Nephron progenitor cell (in vitro differentiated cells): ENCODE measurements at places on chromosomes 6 and 20.

GRCh38 chr20:48759631-48760245, 68.1 kb downstream of the PREX1 start:
- no peak for DNase-seq

DNA sequence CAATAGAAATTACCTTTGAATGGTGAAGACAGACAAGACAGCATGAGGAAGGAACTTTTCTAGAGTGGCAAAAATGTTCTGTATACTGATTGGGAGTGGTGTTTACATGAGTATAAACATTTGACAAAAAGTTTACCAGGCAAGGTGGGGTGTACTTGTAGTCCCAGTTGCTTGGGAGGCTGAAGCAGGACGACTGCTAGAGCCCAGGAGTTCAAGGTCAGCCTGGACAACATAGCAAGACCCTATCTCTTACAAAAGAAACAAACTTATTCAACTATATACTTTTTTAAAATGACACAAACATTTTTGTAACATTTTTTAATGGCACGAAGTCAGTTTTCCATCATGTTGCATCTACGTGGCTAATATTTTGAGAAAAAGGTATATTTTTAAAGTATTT, 40.5 kb downstream of the ZHX3 start:
- DNase-seq: no peak

GRCh38 chr6:143160439-143161220, 99.9 kb downstream of the AIG1 start:
- DNase-seq: no peak

DNA sequence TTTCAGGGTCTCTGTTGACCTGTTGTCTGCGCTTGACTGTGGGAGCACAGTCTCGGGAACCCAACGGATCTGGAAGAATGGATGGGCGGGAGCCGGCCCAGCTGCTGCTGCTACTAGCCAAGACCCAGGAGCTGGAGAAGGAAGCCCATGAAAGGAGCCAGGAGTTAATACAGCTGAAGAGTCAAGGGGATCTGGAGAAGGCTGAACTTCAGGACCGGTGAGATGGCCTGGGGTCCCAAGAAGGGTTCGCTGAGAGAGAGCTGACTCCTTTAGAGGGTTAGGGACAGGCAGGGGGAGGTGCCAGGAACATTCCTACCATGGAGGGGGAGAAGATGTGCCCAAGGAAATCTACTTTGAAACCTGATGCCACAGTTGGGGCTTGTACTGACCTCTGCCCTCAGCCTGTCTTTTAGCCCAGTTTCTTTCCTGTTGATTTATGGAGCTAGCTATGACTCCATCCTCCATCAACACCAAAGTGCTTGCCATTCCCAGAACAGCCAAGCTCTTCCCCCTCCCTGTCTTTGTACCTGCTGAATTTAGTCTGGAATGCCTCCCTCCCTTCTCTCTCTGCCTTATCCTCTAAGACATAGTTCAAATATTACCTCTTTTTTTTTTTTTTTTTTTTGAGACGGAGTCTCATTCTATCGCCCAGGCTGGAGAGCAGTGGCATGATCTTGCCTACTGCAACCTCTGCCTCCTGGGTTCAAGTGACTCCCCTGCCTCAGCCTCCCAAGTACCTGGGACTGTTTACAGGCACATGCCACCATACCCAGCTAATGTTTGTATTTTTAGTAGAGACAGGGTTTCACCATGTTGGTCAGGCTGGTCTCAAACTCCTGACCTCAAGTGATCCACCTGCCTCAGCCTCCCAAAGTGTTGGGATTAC, 12.2 kb downstream of the CEP250 start:
- peak; percentile 68 for DNase-seq

DNA sequence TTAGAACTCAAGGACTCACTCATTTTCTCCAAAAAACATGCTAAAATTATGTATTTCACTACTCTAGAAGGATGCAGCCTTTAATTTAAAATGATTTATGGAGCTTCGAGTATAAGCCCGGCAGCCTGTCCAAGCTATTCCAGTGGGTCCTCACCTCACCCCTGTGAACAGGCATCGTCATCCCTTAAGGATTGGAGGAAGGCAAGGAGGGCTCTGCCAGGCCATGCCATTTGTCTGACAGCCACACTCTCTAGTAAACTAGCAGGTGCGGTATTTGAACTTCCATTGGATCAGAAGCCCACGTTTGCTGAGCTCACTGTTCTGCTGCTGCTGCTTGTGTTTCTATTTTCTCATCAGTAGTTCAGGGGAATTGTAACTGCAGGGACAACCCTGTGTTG, 39.8 kb upstream of the NAA20 start:
- no peak for DNase-seq

- DNase-seq: no peak
Measured at GRCh38 chr6:56767892-56768531, 125.3 kb upstream of the DST start.

DNA sequence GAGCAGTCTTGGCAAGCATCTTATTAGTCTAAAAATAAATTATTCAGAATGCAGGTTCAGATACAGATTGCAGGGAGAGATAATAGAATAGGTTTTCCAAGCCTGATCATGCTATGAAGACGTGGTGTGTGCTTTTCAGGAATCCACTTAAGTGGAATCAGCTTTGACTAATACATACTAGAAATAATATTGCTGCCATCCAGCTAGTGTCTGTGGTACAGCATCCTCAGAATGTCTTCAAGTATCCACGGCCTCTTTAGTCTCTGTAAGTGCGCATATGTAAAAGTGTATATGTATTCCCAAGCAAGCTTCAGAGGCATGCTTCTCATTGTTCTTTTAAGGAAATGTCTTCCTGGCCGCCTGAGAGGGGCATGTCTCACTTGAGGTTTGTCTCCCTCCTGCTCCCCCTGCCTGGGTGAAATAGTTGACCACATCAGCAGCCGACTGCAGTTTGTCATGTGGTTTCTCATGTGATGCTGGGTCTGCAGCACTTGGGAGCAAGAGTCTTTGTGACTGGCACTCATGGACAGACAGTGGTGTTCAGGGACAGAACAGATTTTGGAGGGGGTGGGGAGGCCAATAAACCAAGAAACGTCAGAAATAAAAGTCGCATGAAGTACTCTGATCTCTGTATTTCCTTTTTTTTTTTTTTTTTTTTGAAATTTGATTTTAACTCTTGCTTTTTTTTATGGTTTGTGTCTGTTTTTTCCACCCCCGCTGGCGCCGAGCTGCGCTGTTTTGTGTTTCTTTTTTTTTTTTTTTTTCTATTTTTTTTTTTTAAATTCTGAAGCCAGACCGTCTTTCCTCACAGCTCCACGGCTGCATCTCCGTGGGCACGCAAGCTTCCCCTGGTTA, 150.8 kb downstream of the PRL start:
- DNase-seq: peak; percentile 8

DNA sequence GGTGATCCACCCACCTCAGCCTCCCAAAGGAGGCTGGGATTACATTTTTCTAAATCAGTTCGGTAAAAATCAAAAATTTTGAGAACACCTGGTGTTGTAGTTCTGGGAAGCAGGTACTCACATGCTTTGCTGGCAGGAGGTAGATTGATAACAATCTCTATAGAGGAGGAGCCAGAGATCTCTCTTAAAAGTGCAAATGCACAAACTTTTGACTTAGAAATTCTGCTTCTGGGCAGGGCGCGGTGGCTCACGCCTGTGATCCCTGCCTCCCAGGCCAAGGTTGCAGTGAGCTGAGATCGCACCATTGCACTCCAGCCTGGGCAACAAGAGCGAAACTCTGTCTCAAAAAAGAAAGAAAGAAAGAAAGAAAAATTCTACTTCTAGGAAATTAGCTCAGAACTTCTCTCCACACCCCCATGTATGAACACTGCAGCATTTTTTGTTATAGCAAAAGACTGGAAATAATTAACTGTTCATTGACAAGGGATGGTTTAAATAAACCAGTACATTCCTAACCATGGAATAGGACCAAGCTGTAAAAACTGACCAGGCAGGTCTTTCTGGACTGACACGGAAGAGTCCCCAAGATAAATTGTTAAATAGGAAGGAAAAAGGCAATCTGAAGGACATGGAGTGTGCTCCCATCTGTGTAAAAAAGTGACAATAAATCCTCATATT, 14.4 kb upstream of the TRIB3 start:
- no peak for DNase-seq

- peak; percentile 45 for DNase-seq
Measured at GRCh38 chr20:61965606-61966491, 99.8 kb downstream of the TAF4 start.
